ENCODE measurements at places on chromosomes 4 and X.

DNA sequence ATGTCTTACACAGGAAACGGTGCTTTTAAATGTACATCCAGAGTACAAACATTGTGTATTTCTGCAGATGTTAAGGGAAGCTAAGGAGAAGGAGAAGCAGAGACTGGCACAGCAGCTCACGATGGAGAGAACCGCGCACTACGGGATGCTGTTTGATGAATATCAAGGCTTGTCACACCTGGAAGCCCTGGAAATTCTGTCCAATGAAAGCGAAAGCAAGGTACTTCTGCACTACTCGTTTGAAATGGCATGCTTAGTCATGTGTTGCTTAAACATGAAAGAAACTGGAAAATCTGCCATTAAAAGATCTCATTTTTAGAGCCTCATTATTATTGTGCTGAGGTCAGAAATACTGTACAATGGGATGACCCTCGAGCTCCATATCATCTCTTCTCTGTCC is 47.2 kb downstream of the FAM114A1 start:
- H3K27ac ChIP-seq, result no peak overlapping the region
- peaks cover 53% of the 10 kb centered on the region for H3K36me3 ChIP-seq
- no peak overlapping the region for H3K4me3 ChIP-seq
- DNase-seq, result no peak

GRCh38 chrX:18682979-18683387 is 11.1 kb upstream of the RS1 start:
- H3K27ac ChIP-seq, result no peak overlapping the region
- no peaks in the 10 kb centered on the region for H3K4me1 ChIP-seq
- peaks cover 13% of the 10 kb centered on the region for H3K27me3 ChIP-seq
- DNase-seq, result no peak

GRCh38 chr4:86357608-86358007 is 2.2 kb downstream of the MAPK10 start:
- peaks cover 12% of the 10 kb centered on the region for H3K4me1 ChIP-seq
- no peak for DNase-seq
- peaks cover 2% of the 10 kb centered on the region for H3K27me3 ChIP-seq
- H3K4me3 ChIP-seq, result no peak overlapping the region

DNA sequence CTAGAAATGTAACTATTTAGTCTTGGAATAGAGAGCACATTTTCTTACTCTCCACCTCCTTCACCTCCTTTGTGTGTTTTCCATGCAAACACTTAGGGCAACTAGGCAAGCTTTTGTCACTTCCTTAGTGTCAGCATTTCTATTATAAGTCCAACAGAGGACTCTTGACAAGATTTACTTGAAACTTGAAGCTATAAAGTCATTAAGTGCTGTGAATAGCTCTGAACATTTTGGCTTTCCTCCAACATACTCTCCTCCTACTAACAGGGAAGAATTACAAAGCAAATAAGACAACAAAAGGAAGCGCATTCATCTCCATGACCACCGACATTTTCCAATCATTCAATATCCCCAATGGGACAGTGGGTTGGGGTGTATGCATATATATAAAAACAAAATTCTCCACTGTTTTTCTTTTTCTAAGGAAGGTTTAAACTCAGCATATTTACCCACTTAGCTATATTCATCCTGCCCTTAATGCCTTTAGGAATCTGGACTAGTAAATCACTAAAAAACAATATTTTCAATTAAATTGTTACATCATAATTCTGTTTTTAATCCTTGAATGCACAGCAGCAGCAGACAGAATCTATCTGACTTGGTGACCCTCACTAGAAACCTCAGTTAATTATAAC is 264.6 kb downstream of the SNCA start:
- H3K4me1 ChIP-seq, result no peaks in the 10 kb centered on the region
- no peak overlapping the region for H3K27ac ChIP-seq
- no peak overlapping the region for H3K4me3 ChIP-seq
- H3K27me3 ChIP-seq, result peaks cover 2% of the 10 kb centered on the region
- no peaks in the 10 kb centered on the region for H3K36me3 ChIP-seq

DNA sequence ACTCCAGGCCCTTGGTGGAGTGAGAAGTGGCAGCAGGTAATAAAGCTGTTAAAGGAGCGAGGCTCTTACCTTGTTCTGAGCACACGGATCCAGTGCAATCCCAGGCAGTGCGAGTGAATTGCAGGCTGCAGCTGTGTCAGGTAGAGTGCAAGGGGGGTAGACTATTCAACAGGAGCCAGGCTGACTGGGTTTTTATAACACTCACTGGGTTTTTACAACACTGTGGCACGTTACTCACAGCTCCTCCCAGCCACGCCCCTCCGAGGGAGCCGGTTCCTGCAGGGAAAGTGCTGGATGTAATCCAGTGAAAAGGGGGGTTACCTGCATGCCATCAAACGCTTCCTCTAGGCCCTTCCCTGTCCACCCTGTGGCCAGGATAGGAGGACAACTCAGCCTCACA is 358 bp downstream of the FGFBP1 start:
- DNase-seq, result no peak
- no peaks in the 10 kb centered on the region for H3K36me3 ChIP-seq
- H3K4me1 ChIP-seq, result no peaks in the 10 kb centered on the region
- peaks cover 29% of the 10 kb centered on the region for H3K27me3 ChIP-seq

- no peaks in the 10 kb centered on the region for H3K4me1 ChIP-seq
- no peak overlapping the region for H3K27ac ChIP-seq
- no peak overlapping the region for H3K4me3 ChIP-seq
These were observed 1141.5 kb downstream of the PCDH18 start for GRCh38 chr4:136390824-136391223.

DNA sequence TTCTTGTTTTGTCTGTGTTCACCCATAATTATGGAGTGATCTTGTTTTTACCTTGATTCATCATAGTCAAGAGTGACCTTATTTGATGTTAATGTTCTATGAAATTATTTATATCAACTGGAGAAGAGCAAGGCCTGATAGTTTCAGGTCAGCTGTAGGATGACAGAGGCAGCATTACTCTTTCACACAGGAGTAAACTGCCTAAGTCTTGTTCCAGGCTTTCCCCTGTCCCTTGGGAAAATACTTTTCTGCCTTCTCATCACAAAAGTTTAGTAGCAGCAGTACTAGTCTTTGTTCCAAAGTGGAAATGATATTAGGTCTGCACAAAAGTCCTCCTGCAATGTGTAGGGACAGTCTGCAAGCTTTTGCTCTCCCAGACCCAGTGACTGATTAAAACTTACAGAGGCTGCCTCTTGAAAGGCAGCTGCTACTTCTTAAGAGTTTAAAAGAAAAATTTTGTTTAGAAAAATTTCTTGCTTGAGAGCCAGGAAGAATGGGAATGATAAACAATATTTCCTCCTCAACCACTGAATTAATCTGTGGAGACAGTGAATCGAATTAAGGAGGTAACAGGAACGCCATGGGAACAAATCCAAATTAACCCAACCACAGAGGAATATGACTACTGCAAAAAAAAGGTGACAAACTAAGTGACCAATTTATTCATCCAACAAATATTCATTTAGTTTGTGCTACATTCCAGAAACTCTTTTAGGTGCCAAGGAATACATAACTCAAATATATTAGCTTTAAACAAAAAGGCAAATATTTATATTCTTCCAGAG is 991.4 kb upstream of the PABPC4L start:
- H3K4me3 ChIP-seq, result no peak overlapping the region
- peak overlapping the region; percentile 55 for H3K27ac ChIP-seq
- peak; percentile 24 for DNase-seq
- peaks cover 15% of the 10 kb centered on the region for H3K4me1 ChIP-seq

DNA sequence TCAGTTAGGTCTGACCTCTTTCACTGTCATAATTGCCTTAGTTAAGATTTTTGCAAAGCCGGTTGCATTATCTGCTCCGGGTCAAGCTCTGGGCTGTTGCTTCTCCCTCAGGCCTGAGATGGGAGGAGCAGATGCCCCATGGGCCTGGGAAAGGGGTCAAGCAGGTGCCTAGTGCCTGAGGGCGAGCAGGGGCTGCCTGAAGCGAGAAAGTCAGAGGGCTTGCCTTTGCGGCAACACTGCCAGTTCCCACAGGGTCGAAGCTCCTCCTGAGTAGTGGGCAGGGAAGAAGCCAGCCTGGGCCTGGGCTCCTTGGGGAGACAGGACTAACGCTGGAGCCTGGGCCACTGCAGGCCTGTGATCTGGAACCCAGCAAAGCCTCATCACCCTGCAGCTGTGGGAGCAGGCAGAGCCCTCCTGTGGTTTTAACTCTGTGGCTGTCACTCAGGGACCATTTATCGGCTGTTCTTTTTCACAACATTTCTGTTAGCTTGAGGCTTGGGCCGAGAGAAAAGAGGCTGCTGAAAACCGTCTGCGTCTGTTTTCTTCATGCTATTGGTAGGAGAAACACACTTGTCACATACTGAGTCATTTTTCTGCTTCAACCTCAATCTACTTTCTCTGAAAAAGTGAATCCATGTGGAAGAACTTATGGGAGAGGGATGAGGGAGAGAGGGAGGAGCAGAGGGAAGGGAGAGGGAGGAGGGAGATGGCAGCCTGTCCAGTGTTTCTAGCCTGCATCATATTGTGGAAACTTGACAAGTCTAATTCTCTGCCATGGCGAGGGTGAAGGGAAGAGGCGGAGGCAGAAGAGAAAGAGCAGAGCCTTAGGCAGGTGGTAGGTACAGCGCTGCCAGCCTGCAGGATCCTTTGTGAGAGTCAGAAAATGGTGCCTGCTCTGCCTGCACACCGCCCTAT is 68.4 kb downstream of the RHOH start:
- H3K4me1 ChIP-seq, result peaks cover 7% of the 10 kb centered on the region
- H3K27ac ChIP-seq, result no peak overlapping the region
- DNase-seq, result no peak
- no peak overlapping the region for H3K4me3 ChIP-seq

GRCh38 chr4:110533940-110534339 is 58.0 kb downstream of the ENPEP start:
- DNase-seq, result peak; percentile 96
- H3K27me3 ChIP-seq, result peaks cover 4% of the 10 kb centered on the region
- H3K27ac ChIP-seq, result peak overlapping the region; percentile 84
- peak overlapping the region; percentile 37 for H3K4me3 ChIP-seq

- no peaks in the 10 kb centered on the region for H3K36me3 ChIP-seq
- no peak overlapping the region for H3K4me3 ChIP-seq
- H3K27ac ChIP-seq, result no peak overlapping the region
- no peaks in the 10 kb centered on the region for H3K4me1 ChIP-seq
These were observed 111.1 kb downstream of the HMX1 start for GRCh38 chr4:8760561-8760960.

DNA sequence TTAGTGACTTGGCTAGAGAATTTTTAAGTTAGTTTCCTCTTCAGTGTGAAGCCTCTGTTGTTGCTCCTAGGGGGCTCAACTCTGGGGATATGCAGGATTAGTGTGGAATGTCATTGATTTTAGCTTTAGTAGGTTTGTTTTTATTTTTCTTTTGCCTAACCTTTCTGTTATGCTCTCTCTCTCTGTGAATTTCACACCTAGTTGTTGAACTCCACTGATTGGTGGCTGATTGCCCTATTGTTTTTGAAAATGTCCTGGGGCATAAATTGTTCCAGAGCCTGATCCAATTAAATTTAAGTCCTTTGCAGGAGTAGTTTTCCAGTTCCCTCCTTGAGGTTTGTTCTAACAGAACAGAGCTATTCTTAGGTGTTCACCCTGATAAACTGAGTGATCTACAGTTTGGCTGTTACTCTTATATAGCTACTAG is 393.3 kb upstream of the CTSO start:
- no peaks in the 10 kb centered on the region for H3K36me3 ChIP-seq
- no peaks in the 10 kb centered on the region for H3K27me3 ChIP-seq
- H3K4me1 ChIP-seq, result peaks cover 31% of the 10 kb centered on the region
- peak overlapping the region; percentile 20 for H3K27ac ChIP-seq
- no peak overlapping the region for H3K4me3 ChIP-seq

DNA sequence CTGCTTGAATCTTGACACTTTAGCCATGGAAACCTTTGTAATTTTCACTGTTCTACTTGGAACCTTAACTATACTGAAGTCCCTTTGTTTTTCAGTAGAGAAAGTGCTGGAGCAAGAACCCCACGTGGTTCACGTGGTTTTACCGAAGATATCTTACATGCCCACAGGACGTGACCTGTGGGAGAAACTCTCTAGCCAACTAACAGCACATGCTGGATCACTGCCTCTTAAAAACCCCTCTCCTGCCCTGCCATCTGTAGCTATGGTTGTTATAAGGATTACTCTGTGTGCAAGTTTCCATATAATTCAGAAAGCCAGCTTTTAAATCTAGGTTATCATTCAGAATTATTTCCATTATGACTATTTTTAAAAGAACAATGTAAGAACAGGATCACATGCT is 30.2 kb downstream of the SPANXD start:
- no peak overlapping the region for H3K4me3 ChIP-seq
- H3K36me3 ChIP-seq, result no peaks in the 10 kb centered on the region
- no peaks in the 10 kb centered on the region for H3K27me3 ChIP-seq
- no peak for DNase-seq

- H3K36me3 ChIP-seq, result no peaks in the 10 kb centered on the region
- no peak overlapping the region for H3K27ac ChIP-seq
- no peaks in the 10 kb centered on the region for H3K4me1 ChIP-seq
- peaks cover 9% of the 10 kb centered on the region for H3K27me3 ChIP-seq
- no peak for DNase-seq
- no peak overlapping the region for H3K4me3 ChIP-seq
These were observed 50.8 kb upstream of the TXK start for GRCh38 chr4:48184882-48185281.

DNA sequence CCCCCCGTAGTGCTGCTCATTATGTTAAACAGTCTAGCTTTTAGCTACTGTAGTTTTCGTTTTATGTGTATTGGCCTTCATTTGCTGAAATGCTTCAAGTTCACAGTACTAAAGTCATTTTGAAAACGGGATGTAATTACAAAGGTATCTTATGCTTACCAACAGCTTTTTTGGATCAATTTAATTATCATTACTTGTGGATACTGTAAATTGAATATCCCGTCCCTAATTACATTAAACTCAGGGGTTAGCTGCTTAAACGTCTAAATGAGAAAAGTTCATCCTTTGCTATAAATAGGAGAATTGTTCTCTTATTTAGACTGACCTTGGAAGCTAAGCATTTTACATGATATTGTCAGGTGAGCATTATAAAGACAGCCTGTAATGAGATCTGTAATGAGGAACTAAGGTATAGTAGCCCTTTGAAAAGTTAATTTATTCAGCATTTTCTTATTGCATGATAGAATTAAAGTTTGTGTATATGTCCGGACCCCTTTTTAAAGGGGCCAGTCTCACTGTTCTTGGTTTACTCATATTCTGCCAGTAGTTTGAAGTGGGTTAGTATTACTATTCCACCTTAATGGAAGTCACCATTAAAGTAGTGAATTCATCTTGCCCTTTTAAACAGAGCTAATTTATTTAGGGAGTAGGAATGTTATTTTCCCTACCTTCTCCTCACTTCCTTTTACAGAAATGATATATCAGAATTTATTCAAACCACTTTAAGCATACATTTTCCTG is 252.6 kb downstream of the TENM3 start:
- H3K27ac ChIP-seq, result no peak overlapping the region
- H3K27me3 ChIP-seq, result no peaks in the 10 kb centered on the region
- peaks cover 58% of the 10 kb centered on the region for H3K4me1 ChIP-seq
- no peaks in the 10 kb centered on the region for H3K36me3 ChIP-seq

Measured in HFFc6 (cell line).